ENCODE measurements at places on chromosomes 13 and 19. TPM values are rescaled to one million over a fixed set of nuclear protein-coding genes. Genes with fewer than 3 reads are reported as not detected.

Gene PSG11
- total RNA-seq = not detected

Gene ZNF471
- total RNA-seq = 7.2 TPM

- peaks cover 22% of the 10 kb centered on the region for H3K4me1 ChIP-seq
- no peaks in the 10 kb centered on the region for H3K36me3 ChIP-seq
- H3K27me3 ChIP-seq = no peaks in the 10 kb centered on the region
- peak; percentile 45 for DNase-seq
- no peak overlapping the region for H3K27ac ChIP-seq
Observed at GRCh38 chr13:30577401-30577852, 40.3 kb upstream of the USPL1 start.

DNA sequence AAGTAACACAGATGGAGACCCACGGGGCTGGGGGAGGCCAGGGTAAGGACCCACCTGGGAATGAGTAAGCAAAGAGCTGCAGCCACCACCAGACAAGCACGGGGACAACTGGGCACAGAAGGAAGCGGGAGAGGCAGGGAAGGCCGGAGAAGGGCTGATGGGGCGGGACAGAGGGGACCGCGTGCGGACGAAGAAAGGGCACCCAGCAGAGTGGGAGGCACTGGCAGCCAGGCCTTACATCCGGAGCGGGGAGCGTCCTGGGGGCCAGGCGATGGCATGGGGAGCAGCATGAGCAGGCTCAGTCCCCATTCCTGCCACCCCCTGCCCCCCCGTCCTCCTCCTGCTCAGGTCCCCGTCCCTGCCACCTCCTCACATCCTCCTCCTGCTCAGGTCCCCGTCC, 3.0 kb downstream of the PROZ start:
- H3K27me3 ChIP-seq = peaks cover 30% of the 10 kb centered on the region
- no peak overlapping the region for H3K4me3 ChIP-seq
- H3K36me3 ChIP-seq = no peaks in the 10 kb centered on the region
- H3K4me1 ChIP-seq = no peaks in the 10 kb centered on the region

GRCh38 chr13:107104631-107105030, 536.7 kb upstream of the ARGLU1 start:
- H3K4me3 ChIP-seq = no peak overlapping the region
- H3K4me1 ChIP-seq = no peaks in the 10 kb centered on the region
- H3K27me3 ChIP-seq = no peaks in the 10 kb centered on the region

DNA sequence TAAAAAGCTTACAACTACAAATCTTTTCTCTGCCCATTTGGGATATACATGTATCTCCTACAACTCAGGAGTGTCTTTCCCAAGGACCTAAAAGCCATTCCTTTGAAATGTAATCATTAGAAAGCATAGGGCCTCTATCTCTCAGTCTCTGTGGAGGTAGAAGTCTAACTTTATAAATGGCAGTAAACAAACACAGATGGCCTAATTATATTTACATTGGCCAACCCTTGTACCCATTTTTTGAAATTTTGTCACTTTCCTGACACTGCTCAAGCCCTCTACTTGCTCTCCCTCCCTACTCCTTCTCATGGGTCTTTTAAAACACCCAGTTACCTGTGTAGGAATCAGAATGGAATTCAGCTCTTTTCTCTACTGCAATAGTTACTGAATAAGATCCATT, 24.8 kb downstream of the RNF6 start:
- no peak overlapping the region for H3K4me3 ChIP-seq
- H3K27me3 ChIP-seq = no peaks in the 10 kb centered on the region
- no peak for DNase-seq
- no peaks in the 10 kb centered on the region for H3K36me3 ChIP-seq

- no peak overlapping the region for H3K4me3 ChIP-seq
- no peak for DNase-seq
- no peaks in the 10 kb centered on the region for H3K27me3 ChIP-seq
- H3K27ac ChIP-seq = no peak overlapping the region
Observed at GRCh38 chr13:114112231-114112825, 20.1 kb downstream of the RASA3 start.

GRCh38 chr13:103876571-103876970, 810.4 kb upstream of the SLC10A2 start:
- no peak overlapping the region for H3K4me3 ChIP-seq
- no peak for DNase-seq
- no peaks in the 10 kb centered on the region for H3K27me3 ChIP-seq
- no peak overlapping the region for H3K27ac ChIP-seq
- no peaks in the 10 kb centered on the region for H3K36me3 ChIP-seq

GRCh38 chr13:54706336-54706735, 1677.7 kb downstream of the OLFM4 start:
- DNase-seq = no peak
- no peak overlapping the region for H3K4me3 ChIP-seq
- no peaks in the 10 kb centered on the region for H3K36me3 ChIP-seq
- H3K27ac ChIP-seq = no peak overlapping the region
- no peaks in the 10 kb centered on the region for H3K4me1 ChIP-seq

DNA sequence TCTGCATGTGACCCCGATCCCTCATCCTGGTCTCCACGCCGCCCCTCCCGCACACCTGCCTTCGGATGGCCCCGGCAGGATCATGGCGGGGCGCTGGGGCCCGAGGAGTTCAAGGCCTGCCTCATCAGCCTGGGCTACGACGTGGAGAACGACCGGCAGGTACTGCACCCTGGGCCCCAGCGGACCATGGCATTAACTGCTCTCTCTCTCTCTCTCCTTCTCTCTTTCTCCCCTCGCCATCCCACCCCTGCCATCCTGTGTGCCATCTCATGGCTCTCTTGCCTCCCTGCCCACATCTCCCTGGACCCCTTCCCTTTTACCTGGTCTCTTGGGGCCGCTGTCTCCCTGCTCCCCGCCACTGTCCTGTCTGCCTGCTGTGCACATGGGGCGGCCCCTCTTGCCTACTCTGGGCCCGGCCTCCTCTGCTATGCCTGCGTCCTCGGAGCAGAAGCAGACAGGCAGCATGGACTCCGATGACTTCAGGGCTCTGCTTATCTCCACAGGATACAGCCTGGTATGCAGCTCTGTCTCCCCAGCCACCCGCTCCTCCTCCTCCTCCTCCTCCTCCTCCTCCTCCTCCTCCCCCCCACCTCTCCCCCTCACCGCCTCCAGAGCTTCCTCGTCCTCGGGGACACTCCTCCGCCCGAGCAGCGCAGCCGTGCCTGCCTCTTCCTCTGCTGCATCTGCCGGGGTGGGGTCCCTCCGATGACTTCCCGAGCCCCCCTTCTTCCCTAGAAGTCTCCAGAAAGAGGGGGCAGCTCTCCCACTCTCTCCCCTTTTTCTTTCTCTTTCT, 16.2 kb downstream of the CAPN12 start:
- H3K36me3 ChIP-seq = peaks cover 90% of the 10 kb centered on the region
- no peak overlapping the region for H3K4me3 ChIP-seq
- peak; percentile 33 for DNase-seq
- no peaks in the 10 kb centered on the region for H3K27me3 ChIP-seq
- H3K27ac ChIP-seq = peak overlapping the region; percentile 30
- no peaks in the 10 kb centered on the region for H3K4me1 ChIP-seq

DNA sequence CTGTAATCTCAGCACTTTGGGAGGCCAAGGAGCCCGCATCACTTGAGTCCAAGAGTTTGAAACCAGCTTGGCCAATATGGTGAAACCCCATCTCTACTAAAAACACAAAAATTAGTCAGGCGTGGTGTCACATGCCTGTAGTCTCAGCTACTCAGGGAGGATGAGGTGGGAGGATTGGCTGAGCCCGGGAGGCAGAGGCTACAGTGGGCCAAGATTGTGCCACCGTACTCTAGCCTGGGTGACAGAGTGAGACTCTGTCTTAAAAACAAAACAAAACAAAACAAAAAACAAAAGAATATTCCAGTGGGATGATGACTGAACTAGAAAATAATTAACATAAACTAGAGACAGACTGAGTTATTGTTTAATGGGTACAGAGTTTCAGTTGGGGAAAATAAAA, 81.7 kb upstream of the ABCC4 start:
- H3K4me1 ChIP-seq = no peaks in the 10 kb centered on the region
- H3K27me3 ChIP-seq = no peaks in the 10 kb centered on the region
- no peak overlapping the region for H3K4me3 ChIP-seq
- no peak overlapping the region for H3K27ac ChIP-seq
- DNase-seq = no peak

GRCh38 chr19:41753159-41753558, 2.2 kb upstream of the CEACAM6 start:
- H3K4me3 ChIP-seq = no peak overlapping the region
- H3K27ac ChIP-seq = peak overlapping the region; percentile 80
- no peaks in the 10 kb centered on the region for H3K36me3 ChIP-seq

DNA sequence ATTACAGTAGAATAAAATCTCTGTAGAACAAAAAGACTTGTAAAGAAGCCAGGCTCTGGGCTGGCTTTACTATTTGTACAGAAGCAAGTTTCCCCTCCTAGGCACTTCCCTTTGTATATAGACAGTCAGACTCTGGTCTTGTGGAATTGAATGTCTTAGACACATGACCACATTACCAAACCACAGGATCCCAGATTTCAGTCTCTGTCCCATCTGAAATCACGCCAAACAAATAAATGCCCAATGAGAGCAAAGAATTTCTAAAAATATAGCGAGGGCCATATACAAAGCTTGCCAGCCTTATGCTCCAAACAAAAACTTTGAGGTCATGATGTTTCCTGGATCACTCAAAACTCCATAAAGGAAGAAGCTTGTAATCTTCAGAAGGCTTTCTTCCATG, 23.9 kb downstream of the CCDC70 start:
- H3K36me3 ChIP-seq = no peaks in the 10 kb centered on the region
- H3K27ac ChIP-seq = no peak overlapping the region
- no peak overlapping the region for H3K4me3 ChIP-seq
- H3K27me3 ChIP-seq = no peaks in the 10 kb centered on the region
- H3K4me1 ChIP-seq = no peaks in the 10 kb centered on the region
